ENCODE measurements at places on chromosomes 12 and 14. TPM values are rescaled to one million over a fixed set of nuclear protein-coding genes. Genes with fewer than 3 reads are reported as not detected.
A peak's percentile ranks its signal among the peaks of the same experiment; 100 is the strongest.

Gene HOXC12
- total RNA-seq: not detected

Gene CCDC175
- total RNA-seq: not detected

Gene FAM186B
- total RNA-seq: 0.29 TPM

Gene NXPH4
- total RNA-seq: 1.7 TPM

GRCh38 chr14:71665781-71666180 lies 266.4 kb upstream of the RGS6 start:
- DNase-seq: no peak

DNA sequence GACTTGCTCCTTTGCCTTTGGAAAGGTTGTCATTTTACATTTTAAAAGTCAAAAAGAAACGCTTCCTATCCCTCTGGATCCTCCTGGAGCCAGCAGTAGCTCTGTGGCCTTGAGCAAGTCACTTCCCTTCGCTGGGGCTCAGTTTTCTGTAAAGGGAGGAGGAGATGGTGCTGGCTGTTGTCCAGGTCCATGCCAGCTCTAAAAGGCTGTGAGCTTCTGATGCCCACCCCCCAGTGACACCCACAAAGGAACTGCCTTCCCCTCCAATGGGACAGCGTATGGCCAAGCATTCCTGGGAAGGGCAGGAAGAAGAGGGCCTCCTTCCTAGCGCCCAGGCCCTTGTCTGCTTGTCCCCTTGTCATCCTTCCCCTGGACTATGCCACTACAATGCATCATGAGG lies 81.5 kb downstream of the NTF3 start:
- no peak for DNase-seq

DNA sequence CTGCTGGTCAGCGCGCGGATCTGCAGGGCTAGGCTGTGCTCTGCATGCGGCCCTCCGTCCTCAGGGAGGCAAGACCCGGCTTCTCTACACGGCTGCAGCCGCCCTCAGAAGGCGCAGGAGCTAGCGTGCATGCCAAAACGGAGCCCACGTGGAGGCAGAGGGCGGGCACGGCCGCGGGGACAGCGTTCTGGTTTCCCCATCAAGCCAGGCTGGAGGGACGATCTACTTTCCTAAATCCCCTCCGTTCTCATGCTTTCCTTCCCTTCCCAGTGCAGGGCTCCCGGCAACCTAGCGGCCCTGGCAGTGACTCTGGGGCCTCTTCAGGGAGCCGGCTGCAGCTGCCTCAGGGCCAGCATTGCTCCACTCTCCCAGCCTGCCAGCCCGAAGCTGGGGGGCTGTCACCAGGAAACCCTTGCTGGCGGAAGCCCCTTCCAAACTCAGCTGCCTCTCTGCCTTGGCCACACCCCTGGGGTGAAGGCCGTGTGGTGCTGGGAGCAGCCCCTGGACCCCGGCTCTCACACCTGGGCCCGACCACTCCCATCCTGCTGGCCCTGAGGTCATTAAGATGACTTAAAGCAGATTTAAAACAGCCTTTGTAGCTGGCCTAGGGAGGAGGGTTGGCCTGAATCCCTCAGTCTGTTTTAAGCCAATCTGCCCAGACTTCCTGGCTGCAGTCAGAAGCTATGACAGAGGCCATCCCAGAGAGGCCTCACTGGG lies 9.2 kb upstream of the GOLGA3 start:
- no peak for DNase-seq

GRCh38 chr12:49933796-49934195 lies 16.7 kb upstream of the AQP2 start:
- peak; percentile 38 for DNase-seq
